ENCODE measurements at places on chromosomes 3 and 15.

GRCh38 chr15:59317211-59317610, 55.5 kb downstream of the MYO1E start:
- DNase-seq: no peak

DNA sequence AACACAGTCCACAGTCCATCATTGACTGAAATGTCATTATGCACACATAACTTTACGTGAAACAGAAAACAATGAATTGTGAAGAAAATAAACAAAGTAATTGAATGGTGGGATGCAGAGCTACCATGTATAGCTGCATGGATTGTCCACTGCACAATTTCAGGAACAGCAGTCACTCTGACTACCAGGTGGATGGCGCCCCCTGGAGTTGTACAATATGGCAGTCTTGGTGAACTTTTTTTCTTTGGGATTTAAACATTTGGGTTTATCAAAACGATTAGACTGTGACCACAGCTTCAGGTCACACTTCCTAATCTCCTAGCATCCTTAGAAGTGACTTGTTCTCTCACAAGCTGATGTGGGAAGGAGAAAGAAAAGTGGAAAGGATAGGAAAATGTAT, 48.9 kb upstream of the TCF12 start:
- peak; percentile 2 for DNase-seq

DNA sequence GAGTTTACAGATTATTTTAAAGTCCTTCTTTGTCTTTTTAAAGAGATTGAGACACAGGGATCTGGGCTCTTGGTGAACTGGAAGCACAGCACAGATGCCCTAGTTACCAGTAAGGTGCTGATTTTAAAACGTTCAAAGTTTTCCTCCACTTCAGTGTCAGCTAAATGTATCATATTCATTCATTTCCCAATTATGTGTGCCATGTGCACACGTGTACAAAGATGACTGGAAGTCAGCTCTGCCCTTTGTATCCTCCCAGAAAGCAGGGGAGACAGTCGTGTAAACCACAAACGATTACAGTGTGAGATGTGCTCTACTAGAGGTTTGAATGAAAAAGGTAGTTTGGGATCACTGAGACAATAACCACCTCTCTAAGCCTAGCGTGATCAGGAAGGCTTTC, 730 bp downstream of the ZKSCAN7 start:
- no peak for DNase-seq

DNA sequence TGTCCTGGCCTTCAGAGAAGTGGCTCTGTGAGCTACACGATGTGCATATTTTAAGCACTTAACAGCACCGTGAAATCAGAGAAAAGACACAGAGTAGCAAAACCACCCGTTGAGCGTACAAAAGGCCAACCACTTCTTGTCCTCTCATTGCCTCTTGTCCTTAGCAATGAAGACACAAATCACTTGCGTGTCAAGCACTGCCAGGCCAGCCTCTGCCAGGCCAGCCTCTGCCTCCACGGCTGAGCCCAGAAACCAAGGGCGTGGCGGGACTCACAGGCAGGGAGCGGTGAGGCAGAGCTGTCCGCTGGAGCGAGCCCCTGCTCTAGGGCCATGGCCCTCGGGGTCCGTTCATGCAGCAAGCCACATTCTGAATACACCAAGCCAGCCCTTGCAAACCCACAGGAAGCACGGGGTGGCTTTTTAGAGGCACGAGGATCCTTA, 4.0 kb downstream of the MUC4 start:
- DNase-seq: no peak

DNA sequence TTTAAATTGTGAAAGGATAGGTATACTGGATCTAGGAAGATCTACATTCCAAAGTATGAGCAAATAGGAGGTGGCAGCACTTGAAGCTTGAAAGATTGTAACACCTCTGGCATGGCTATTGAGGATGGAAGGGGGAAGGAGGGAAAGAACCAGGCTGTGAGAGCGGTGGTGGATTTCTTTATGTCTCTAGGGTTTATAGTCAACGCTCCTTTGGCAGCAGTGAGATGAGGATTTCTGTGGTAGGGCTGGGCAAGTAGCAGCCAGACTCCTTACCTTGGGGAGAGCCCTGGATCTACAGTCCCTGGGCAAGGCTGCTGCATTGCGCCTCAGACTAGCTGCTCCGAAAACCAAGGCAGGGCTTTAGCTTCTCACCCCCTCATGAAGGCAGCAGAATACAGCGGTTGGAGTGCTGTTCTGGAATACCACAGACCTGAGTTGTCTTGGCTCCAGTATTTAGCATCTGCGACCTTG, 53.2 kb downstream of the MEF2A start:
- no peak for DNase-seq

GRCh38 chr3:169383770-169384169, 279.7 kb downstream of the MECOM start:
- no peak for DNase-seq

Measured in effector CD8-positive, alpha-beta T cell (primary cell).